ENCODE measurements at places on chromosomes 1 and 21. TPM values are rescaled to one million over a fixed set of nuclear protein-coding genes. Genes with fewer than 3 reads are reported as not detected.

- DNase-seq: no peak
Observed at GRCh38 chr1:10217748-10218441, 7.5 kb downstream of the KIF1B start.

LCE6A gene
- total RNA-seq: not detected

TENT5C gene
- 2.3 TPM for total RNA-seq

- DNase-seq: no peak
Observed at GRCh38 chr1:43197343-43198127, 25.4 kb downstream of the CFAP57 start.

KRTAP19-1 gene
- not detected for total RNA-seq

GRCh38 chr1:206450281-206450680 is 20.0 kb upstream of the IKBKE start:
- DNase-seq: no peak

SAMD11 gene
- 2.3 TPM for total RNA-seq

DNA sequence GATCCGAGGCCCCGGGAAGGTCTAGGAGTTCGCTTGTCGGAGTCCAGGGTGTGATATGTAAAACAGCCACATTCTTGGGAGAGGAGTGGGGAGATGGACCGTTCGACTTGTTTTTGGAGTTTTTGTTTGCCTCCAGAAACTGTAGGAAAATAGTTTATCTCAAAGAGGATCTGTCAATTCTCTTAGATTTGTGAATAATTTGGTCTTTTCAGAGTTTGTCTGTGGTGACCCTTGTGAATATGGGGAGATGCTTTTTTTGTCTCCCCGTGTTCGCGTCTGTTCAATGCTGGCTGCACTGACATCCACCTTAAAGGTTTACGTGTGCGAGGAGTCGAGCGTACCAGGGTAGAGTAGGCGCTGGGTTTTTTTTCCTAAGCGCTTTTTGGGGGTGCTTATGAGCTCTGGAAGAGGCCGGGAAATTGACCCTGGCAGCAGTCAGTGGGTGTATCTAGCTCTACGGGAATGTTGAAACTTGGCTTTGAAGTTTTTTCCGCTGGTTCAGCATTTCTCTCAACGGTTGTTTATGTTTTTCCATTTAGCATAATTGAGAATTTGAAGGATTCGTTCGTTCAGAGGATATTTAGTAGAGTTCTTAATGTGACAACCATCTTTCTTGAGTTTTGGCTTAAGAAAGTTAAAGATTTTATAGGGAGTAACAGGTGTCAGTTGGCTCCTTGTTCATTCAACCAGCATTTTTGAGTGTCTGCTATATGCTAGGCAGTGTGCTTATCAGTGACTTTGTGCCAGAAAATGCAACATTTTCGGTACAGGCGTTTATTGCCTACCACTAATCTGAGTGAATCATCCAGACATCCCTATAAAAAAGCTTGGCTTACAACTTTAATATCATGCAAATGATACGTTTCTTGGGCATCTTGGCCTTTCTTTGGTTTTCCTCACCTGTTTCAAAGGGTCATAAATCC is 1.2 kb downstream of the SZRD1 start:
- no peak for DNase-seq

All from right lobe of liver (tissue), 6 donors.